ENCODE measurements at places on chromosomes 5 and 9. TPM values are rescaled to one million over a fixed set of nuclear protein-coding genes. Genes with fewer than 3 reads are reported as not detected.
A peak's percentile ranks its signal among the peaks of the same experiment; 100 is the strongest.

The SPINK13 gene
- total RNA-seq: not detected

The PDGFRB gene
- total RNA-seq: 360 TPM

The PCDHGA12 gene
- total RNA-seq: 7.9 TPM

The PDZD2 gene
- 7.8 TPM for total RNA-seq

The NUTM2G gene
- total RNA-seq: not detected

The SUSD3 gene
- total RNA-seq: 3.8 TPM

The SLC34A3 gene
- not detected for total RNA-seq

The PCDHB12 gene
- total RNA-seq: 5.7 TPM

The GNA14 gene
- 13.6 TPM for total RNA-seq

The WDR70 gene
- 41.3 TPM for total RNA-seq

The ARAP3 gene
- 34.2 TPM for total RNA-seq

The OLFML2A gene
- total RNA-seq: 7.1 TPM

The FABP6 gene
- total RNA-seq: not detected

The NKD2 gene
- total RNA-seq: 6.8 TPM

- DNase-seq: no peak
Measured at GRCh38 chr9:76082057-76082456, 191.6 kb downstream of the PCSK5 start.

DNA sequence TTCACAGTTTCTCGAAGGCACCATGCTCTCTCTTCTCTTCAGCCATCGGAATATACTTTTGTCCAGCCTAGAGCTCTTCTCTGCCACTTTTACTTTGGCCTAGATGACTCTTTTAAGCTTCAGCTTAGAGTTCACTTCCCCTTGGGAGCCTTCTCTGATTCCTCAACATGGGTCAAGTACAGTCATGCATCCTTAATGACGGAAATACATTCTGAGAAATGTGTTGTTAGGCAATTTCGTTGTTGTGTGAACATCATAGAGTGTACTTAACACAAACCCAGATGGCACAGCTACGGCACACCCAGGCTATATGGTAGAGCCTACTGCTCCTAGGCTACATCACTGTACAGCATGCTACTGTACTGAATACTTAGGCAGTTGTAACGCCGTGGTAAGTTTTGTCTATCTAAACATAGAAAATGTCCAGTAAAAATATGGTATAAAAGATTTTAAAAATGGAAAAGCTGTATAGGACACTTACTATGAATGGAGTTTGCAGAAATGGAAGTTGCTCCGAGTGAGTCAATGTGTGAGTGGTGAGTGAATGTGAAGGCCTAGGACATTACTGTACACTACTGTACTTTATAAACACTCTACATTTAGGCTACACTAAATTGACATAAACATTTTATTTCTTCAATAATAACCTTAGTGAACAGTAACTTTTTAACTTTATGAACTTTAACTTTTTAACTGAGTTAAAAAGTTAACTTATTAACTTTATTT is 15.1 kb upstream of the TNFSF15 start:
- DNase-seq: no peak

DNA sequence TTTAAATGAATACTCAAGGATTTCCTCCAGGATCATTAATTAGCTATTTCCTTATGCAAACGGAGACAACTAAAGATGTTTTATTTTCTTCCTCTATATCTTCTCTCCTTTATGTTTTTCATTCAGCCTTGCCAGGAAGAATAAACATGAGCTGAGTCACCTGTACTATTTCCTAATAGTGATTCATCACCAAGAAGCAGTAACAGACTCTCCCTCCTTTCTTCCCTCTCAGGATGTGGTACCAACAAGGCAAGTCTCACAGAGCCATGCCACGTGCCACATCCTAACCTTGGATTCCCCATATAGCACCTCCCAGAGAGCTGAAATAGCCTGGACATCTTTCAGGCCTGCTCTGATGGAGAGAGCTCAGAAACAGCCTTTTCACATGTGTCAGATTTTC is 758.6 kb upstream of the DMAC1 start:
- no peak for DNase-seq

GRCh38 chr5:180126716-180127681 is 55.4 kb upstream of the RNF130 start:
- no peak for DNase-seq

GRCh38 chr5:149448831-149449714 is 70.0 kb upstream of the IL17B start:
- no peak for DNase-seq

DNA sequence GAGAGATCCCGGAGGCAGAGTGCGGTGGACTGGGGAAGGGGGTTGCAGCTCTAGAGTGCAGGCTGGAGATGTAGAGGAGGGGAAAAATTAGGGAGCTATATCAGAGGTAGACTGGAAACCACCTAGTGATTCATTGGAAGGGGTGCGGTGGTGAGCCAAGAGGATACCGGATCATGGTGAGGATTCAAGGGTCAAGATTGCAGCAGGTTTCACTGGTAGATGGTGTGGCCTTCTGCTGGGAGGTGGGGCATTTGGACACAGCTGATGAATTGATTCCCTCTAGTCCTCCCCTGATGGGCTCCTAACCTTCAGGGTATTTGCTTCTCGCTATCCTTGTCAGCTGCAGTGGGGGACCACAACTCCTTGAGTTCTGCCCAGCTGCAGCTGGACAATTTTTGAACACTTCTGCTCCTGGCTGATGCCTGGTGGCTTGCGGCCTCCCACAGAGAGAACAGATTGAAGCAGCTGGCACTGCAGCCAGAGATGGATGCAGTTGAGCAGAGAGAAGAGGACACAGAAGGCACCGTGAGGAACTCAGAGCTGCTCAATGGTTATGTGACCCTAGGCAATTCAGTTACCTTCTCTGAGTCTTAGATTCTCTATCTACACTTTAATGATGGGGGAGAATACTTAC is 134.4 kb upstream of the ABCA1 start:
- DNase-seq: no peak

DNA sequence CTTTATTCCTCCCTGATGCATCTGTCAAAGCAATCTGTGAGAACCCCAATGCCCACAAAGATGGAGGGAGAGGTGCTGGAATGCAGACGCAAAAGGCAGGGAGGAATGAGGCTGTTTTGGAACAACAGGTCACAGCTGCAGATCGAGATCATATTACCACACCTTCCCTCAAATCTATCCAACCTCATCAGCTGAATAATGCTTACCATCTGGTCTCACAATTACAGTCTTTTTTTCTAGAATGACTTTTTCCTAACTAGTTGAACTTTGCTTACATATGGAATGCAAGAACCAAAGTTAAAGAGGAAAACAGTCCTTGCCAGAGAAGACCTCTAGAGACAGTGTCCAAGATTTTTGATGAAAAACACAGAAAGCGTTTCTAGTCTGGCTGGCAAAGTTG is 158.1 kb downstream of the LPAR1 start:
- no peak for DNase-seq

GRCh38 chr5:157222506-157223230 is 42.0 kb downstream of the ITK start:
- DNase-seq: no peak

- no peak for DNase-seq
Measured at GRCh38 chr5:132029609-132030330, 18.3 kb upstream of the ACSL6 start.

DNA sequence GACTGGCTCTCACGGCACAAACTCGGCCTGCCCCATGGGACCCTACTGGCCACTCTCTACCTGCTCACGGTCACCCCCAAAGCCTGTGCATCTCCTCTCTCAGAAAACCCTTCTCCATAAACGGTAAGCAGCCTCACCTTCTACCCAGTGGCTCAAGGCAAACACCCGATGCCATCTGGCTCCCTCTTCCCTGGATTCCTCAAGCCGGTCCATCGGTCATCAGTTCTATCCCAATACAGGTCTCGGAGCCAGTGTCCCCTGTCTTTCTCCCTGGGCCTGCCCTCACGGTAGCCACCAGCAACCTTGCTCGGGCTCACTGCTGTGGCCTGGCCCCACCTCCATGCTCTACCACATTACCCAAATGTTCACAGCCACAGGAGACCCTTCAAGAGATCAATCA is 134.1 kb downstream of the ROR2 start:
- DNase-seq: peak; percentile 40

- no peak for DNase-seq
Measured at GRCh38 chr9:131138676-131139075, 13.3 kb downstream of the NUP214 start.

DNA sequence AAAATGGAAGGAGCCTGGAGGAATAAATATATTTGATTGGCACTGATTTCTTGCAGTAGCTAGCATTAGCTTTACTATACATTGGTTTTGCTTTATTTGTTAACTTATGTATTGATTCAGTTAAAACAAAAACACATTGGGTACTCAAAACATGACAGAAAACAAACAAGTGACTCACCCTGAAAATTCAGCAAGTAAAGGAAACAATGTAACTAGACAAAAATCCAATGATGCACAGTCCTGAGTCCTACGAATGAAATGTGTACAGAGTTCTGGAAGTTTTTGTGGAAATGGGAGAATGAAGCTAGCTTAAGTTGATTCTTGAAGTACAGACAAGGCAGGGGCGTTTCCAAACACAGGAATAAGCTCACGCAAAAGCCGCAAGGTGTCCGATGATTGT is 175.0 kb downstream of the ELAVL2 start:
- no peak for DNase-seq

DNA sequence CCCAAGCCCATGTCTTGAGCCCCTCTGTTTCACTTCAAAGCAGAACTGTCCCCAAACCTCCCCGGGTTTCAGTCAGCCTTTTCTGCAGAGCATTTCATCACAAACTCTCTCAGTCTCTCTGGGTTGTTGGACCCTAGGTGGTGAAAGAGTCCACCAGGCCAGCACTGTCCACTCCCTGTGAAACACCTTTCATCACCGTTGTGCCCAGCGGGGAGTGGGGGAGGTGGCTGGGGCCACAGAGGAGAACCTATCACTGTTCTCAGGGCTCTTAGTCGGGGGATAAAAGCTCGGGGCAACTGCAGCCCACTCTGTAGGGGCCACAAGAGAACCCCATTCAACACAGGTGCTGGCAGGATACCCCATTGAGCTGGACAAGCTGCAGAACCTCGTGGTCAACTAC is 5.4 kb upstream of the RABL6 start:
- peak; percentile 38 for DNase-seq

DNA sequence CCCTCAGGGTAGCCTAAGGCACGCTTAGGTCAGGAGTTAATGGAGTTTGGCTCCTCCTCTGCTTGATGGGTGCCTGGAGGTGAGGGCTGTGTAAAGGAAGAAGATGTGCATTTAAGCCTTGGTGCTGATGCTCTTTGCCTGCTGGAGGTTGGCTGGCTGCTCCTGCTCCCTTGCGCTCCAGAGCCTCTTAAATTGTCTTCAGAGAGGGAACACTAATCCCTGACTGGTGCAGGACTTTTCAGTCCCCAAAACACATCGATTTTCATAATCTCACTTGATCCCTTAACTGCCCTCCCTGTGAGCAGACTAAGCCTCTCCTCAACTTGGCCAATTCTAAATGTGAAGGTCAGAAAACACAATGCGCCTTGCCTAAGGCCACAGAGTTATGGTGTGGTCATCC is 16.2 kb upstream of the TCOF1 start:
- DNase-seq: no peak

- no peak for DNase-seq
Measured at GRCh38 chr5:107372723-107373450, 297.9 kb downstream of the EFNA5 start.

- peak; percentile 86 for DNase-seq
Measured at GRCh38 chr9:71647094-71647591, 121.2 kb downstream of the CEMIP2 start.

GRCh38 chr9:113851873-113852272 is 24.2 kb upstream of the ZNF618 start:
- no peak for DNase-seq

GRCh38 chr5:81021951-81022687 is 62.0 kb downstream of the RASGRF2 start:
- DNase-seq: no peak

GRCh38 chr9:9892217-9892616 is 720.6 kb downstream of the PTPRD start:
- DNase-seq: no peak

DNA sequence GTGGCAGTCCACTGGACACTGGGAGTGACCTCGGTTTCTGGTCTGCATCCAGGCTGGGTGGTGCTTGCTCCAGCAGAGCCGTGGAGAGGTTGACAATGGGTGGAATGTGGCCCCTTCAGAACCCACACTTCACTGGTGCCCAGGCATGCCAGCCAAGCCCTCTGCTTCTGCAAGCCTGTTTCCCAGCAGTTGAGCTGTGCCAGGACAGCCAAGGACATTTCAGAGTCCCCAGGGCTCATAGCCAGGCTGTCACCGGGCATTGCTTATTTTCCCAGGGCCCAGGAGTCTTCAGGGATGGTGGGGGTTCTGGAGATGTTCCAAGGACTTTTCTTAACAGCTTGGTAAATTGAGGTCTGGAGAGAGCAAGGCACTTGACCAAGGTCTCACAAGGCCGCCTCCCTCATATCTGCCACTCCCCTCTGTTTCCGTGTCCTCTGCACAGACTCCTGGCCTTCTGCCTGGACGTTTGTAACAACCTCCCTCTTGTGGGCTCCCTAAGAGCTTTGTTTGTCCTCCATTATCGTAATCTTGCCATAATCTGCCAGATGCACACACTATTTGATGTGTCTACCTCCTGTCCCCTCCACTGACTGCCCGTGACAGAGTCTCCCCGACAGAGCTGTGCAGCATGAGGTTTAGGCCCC is 3.8 kb upstream of the NDST1 start:
- peak; percentile 69 for DNase-seq
